ENCODE measurements at places on chromosomes 5 and 9.

DNA sequence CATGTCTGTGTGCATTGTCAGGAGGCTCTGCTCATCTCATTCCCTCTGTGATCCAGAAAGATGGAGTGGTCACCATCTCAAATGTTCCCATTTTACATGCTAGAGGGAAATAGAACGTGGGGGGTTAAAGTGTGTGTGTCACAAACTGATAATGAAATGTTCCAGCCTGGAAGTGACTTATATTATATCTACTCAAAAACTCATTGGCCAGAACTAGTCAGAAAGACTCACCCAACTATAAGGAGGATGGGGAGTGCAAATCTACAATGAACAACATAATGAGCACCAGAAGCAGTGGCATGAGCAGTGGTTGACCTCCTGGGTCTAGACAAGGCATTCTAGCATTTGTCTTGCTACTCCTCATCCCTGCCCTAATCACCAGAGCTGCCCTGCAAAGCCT is 81.0 kb downstream of the HTR4 start:
- DNase-seq, result no peak

- no peak for DNase-seq
Measured at GRCh38 chr5:153525536-153525935, 35.1 kb downstream of the GRIA1 start.

DNA sequence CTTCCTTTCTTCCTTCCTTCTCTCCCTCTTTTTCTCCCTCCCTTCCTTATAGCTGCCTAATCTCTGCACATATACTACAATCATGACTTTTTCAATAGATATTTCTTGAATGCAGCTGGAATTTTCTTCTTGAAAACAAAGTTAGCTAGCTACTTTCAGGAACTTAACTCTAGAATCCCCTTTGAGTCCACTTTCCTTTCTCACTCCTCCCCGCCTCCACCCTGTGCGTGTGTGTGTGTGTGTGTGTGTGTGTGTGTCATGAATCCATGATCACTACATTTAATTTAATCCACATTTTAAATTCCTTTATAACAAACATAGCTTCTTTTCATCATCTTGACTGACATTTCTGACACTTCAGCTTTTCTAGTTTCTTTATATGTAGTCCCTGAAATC is 167.5 kb upstream of the KLF9 start:
- no peak for DNase-seq

- DNase-seq, result no peak
Measured at GRCh38 chr5:172283020-172283861, at the start of gene UBTD2. UBTD2 (minus strand) TSS chr5:172283764; CDS start chr5:172283665, 99 bp downstream.

DNA sequence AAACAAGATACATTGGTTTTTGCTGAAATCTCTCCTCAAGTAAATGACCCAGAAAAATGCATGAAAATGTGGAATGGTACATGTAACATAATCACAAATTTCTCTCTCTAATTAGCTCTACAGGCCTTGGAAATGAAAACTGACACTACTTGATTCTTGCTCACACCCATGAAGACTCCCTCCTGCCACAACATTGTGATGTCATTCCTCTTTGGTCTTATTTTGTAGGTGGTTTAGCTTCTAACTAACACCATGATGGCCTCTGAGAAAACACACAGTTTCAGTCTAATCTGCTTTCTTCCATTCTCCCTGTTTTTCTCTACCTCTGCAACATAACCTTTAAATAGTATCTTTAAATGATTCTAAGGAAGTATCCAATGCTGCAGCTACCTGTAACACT is 78.6 kb upstream of the FAM174A start:
- no peak for DNase-seq

DNA sequence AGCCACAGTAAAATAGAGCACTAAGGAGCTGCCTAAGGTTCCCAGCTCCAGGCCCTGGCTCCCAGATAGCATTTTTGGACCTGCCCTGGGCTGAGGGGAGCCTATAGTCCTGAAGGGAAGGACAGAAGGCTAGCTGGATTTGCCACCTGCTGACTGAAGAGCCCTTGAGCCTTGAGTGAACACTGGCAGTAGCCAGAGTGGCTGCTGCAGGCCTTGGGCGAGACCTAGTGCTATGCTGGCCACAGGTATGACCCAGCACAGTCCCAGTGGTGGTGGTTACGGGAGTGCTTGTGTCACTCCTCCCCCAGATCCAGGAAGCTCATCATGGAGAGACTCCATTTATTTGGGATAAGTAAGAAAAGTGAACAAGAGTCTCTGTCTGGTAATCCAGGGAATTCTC is 10.3 kb upstream of the STX17 start:
- DNase-seq, result no peak

- DNase-seq, result no peak
Measured at GRCh38 chr5:41196197-41196596, 17.1 kb downstream of the C6 start.

DNA sequence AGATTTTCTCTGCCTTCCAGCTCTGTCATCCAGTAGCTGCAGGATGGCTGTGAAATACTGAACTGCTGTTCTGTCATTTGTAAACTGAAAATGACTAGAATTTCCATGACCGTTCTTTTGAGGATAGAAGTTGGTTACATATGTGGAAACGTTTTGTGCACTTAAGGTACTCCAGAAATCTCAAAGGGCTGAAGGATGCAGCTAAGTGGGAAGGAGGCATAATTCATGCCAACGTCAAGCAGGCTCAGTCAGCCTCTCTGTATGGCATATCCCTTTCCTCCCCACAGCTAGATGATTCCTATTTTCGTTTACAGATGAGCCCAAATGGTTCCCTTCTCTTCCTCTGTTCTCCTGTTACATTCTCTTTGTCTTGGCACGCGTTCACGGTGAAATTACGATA is 257.6 kb downstream of the FBXL7 start:
- DNase-seq, result no peak

DNA sequence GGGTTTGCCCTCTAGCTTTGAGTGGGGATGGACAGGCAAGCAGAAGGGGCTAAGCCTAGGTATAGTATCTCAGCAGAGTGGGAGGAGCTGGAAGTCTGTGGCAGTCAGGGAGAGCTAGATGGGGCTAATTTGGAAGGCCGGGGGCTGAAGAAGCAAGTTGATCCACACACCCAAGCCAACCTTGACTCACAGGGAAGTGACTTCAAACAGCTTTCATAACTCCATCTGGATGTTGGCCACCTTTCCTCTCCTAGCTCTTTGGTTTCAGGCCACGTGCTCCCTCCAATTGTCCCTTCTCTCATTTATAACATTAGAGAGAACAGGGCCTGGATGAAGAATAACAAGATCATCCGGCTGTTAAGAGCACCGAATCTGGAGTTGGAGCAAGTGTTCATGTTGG is 36.8 kb downstream of the EGR1 start:
- no peak for DNase-seq

GRCh38 chr5:151745071-151745705 is 13.2 kb downstream of the ATOX1 start:
- no peak for DNase-seq

DNA sequence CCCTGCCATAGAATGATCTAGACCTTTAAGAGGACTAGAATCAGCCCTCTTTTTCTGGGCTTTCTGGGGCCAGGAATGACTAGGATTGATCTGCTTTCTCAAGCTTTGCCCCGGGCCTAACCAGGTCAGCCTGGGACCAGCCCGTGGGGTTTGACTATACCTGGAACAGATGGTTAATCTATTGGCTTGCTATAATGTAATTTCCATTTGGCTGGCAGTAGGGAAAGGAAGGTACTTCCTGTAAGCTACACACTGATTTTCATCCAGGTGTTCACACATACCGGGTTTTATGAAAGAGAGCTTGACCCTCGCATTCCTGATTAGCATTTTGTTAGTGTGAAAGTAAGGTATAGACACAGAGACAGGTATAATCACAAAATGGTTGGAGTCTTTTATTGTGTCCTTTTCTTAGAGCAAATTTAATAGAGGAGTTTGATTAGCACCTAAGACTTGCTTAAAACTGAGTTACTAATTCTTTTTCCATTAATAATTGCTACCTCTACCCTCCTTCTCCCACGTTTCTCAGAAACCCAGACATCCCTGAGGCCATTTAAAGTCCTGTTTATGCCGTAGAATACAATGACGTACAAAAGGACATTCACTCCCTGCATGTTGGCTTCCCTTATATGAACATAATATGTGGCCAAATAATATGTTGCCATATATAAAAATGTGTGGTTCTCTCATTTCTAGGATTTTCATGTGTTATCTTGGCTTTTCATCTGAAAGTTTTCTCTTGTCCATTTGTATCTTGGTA is 17.3 kb downstream of the LNPEP start:
- DNase-seq, result no peak

- peak; percentile 64 for DNase-seq
Measured at GRCh38 chr9:137745541-137745991, 126.8 kb downstream of the EHMT1 start.

- no peak for DNase-seq
Measured at GRCh38 chr9:114078021-114078780, at the start of gene AMBP. AMBP (minus strand) TSS chr9:114078300; CDS start chr9:114078209, 91 bp downstream.

DNA sequence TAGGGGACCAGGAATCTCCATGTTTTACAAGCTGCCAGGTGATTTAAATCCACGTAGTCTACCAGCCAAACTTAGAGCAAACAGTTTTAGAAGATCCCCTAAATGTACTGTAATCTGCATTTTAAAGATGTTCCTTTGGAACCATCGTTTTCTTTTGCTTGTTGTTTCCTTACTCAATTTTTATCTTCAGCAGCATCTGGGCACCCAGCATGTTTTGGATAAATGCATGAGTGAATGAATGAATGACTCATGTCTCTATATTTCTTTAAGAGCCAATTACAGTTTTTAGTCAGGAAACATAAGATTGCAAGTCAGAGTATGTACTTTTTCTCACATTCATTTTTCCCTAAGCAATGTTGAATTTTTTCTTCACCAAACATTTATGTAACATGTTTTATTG is 123.0 kb downstream of the HACD4 start:
- DNase-seq, result no peak

DNA sequence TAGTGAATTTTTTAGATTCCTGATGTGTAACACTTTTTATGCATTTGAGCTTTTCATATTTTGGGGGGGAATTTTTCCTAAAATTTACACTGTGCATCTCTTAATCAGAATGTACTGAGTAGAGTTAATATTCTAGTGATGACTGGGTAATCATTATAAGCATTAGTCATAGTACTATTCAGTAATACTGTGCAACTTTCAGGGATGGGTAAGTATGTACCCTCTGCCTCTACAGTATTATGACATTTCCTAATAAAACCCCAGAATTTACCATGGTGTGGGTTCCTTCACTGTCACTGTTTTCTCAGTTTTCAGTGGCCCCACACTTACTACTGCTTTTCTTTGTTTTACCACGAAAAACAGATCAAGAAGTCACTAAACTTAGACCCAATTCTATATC is 2.8 kb upstream of the CMYA5 start:
- DNase-seq, result no peak

DNA sequence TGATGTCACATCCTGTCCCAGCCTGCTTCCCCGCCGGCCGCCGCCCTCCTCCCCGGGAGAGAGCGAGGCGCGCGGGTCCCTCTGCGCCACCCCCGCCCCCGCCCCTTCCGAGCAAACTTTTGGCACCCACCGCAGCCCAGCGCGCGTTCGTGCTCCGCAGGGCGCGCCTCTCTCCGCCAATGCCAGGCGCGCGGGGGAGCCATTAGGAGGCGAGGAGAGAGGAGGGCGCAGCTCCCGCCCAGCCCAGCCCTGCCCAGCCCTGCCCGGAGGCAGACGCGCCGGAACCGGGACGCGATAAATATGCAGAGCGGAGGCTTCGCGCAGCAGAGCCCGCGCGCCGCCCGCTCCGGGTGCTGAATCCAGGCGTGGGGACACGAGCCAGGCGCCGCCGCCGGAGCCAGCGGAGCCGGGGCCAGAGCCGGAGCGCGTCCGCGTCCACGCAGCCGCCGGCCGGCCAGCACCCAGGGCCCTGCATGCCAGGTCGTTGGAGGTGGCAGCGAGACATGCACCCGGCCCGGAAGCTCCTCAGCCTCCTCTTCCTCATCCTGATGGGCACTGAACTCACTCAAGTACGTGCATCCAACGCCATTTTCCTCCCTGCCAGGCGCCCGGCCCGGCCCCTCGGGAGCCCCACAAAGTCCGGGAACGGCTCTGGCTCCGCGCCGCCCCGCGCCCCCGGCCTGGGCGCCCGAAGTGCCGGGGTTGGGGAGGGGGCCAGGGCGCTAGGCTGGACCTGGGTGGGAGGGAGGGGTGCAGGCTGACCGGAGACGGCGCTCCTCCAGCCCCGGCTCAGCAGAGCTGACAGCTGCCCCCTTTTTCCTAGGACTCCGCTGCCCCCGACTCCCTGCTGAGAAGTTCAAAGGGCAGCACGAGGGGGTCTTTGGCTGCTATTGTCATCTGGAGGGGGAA is 12.0 kb upstream of the OLFM1 start:
- no peak for DNase-seq

DNA sequence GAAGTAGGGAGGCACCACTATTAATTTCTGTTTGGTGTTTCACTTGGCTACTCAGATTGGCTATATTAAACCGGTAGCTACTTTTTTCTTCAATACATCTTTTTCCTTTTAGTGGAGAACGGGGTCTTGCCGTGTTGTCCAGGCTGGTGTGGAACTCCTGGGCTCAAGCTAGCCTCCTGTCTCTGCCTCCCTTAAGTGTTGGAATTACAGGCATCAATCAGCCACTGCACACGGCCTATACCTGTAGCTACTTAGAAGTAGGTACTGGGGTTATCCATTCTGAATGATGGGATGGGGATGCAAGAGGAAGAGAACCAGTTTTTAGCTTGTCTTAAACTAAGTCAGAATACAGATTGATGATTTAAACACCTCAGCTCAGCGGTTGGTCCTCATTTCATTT is 1.7 kb downstream of the UBE2D2 start:
- no peak for DNase-seq

DNA sequence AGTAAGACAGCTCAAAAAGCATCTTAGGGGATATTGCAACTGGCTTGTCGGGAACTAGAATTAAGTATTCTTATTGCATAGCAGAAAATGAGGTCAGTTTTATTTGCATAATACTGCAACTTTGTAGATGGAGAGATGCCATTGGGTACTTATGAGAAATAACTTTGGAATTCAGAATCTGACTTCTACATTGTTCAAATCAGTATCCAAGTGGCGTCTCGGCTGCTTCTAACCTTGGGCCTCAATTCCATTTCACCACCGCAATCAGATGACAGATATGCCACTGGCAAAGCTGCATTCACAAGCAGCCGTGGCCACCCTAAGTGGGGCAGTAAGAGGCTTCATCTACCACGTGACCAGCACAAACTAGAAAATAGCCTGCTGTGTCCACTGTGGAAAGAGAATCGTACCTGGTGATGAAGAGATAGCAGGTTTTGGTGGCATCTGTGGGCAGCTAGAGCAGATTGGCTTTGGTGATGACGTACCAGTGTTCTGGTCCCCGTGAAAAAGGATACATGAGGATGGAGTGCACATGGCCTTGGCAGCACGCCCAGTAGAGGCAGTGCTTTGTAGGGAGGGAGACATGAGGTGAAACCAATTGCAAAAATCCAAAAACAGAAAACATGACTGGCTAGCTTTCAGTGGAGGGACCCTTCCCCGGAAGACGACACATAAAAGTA is 116.6 kb downstream of the KLHL3 start:
- peak; percentile 88 for DNase-seq

- DNase-seq, result no peak
Measured at GRCh38 chr5:54090495-54091120, 219.8 kb downstream of the ARL15 start.

Data from COR-L47 (cell line).